ENCODE measurements at places on chromosomes 5 and 9.

DNA sequence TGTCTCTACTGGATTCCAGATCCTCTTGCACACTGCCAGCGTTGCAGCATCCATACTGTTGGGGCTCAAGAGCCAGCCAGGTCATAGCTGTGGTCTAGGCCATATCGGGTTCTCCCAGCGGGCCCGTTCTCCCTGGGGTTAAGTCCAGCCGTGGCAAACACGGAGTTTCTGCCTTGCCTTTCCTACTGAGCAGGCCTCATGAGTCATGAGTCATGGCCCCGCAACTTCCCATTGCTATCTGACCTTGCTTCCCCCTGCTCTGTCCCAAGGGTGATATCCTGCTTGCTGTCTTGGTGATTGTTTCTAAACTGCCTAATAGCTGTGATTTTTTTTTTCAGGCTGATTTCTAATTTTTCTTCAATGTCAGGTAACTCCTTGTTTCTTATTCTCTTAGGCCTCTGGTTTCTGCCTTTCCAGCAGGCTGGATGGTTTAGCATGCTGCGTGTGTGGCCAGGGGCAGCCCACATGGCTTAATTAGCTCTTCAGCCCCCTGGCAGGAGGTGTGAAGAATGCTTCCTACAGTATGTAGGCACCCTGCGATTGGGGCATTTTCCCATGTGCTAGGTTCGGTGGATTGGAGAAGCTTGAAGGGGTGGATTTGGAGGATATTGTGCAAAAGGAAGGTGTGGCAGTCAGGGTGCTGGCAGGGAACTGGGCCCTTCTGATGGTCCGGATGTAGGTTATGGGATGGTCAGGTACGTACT lies 18.7 kb downstream of the DAPK1 start:
- no peak for DNase-seq

DNA sequence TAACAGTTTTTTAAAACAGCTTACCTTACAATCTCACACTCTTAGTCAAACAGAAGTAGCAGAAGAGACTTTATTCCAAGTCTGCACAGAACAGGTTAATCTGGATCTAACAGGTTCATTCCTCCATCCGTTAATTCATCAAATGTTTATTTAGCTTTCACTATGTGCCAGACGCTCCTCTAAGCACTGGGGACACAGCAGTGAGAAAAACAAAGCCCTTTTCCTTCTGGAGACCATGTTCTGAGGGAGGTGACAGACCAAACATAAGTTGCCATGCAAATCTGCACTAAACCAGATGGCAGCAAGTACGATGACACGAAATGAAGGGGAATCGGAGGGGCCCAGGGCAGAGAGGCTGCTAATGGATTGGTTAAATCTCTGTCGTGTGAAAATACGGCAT lies 17.1 kb upstream of the GLIPR2 start:
- no peak for DNase-seq

GRCh38 chr5:170882345-170882744 lies 20.5 kb downstream of the RANBP17 start:
- no peak for DNase-seq

DNA sequence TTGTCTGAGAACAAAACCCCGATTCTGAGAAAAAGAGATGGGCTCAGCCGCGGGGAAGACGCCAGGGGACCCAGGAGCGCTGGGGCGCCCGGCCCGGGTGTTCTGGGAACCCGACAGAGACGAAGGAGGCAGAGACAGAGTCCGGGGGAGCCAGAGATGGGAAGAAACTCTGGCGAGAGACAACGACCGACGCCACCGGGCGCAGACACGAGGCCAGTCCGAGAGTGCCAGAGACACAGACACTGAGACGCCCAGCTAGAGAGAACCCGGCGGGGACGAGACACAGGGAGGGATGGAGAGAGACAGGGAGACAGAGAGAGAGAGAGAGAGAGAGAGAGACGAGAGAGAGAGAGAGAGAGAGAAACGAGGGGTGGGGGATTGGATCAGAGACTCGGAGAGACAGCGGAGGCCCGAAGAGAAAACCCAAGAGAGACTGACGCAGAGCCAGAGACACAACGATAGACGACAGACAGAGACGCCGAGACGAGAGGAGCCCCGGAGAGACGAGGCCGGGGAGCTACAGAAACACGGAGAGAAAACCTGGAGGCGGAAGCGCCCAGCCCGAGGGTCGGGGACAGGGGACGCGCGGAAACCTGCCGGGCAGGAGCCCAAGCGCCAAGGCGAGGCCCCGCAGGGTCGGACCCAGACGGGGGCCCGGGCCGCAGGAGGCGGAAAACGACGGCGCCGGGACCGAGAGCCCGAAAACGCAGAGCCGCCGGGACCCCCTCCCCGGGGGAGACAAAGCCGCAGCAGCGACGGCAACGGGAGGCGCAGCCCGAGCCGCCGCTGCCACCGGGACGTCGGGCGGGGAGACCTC lies 3.3 kb downstream of the NR5A1 start:
- no peak for DNase-seq

- DNase-seq, result no peak
These were observed 36.6 kb downstream of the PPARGC1B start for GRCh38 chr5:149766460-149767280.

DNA sequence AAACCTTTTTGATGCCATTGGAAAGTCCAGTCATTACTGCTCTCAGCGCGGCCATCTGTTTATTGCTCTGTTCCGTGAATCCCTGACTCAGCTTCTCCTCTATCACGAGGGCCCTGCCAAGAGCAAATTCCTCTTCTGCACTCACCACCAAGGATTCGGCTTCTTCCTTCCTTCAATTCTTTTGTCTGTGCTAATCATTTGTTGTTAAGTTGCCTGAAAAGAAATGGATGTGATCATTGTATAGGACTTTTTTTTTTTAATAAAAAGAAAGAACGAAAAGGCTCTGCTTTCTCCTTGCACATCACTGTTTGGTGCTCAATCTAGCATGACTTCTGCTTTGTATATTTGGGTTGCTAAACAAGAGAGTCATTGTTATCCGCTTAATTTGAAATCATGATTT lies 128.7 kb upstream of the PIK3R1 start:
- DNase-seq, result no peak

DNA sequence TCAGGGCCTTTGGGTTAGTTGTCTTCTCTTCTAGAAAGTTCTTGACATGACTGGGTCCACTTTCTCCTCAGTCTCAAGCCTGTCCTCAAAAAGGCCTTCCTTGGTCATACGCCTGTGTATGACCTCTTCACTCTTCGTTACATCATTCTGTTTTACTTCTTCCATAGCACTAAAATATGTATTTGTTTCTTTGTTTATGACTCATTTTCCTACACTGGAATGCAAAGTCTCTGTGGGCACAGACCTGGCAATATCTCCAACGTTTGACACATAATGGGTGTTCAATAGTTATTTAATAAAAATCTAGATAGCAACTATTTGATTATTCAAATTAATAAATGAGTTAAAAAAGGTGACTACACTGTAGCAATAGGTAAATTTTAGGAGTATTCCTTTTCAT lies 85.1 kb downstream of the YIPF5 start:
- DNase-seq, result no peak

DNA sequence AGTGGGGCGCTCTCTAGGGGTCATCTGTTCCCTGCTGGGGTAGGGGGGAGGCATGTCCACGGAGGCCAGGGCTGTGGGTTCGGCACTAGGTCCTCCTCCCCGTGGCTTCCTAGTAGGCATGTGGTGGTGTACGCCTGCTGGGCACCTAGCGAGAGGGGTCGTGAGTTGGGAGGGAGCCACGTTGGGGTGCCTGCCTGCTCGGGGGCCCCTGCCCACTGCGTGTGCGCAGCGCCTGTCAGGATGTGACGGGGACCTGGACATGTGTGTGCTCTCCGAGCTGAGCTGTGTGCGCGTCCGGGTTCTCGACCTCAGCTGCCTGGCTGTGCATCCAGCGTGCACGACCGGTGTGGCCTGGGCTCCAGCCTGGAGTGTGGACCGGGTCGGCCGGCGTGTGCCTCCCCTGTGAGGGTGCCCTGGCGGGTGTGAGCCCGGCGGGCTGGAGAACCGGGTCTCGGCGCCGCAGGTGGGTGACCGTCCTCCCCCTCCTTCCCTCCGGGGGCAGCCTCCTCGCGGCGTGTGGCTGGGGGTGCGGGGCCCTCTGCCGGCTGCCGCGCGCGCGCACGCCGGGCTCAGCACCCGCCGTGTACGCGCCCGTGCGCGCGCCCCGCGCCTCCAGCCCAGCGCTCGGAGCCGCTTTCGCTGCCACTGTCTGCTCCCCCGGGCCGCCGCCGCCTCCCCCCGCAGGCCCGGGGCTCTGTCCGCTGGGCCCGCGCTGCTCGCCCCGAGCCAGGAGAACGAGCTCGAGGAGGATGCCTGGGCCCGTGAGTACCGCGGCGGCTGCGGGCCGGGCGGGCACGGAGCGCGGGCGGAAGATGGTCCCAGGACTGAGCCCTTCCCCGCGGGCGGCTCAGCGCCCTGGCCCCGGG lies at the start of gene PRR7:
PRR7 (plus strand) TSS at position 615 of the 866 bp plus-strand sequence. CDS start 8,254 bp downstream, outside the sequence.
- peak; percentile 61 for DNase-seq

- no peak for DNase-seq
These were observed 21.6 kb downstream of the KLF9 start for GRCh38 chr9:70392850-70393249.

Measured in activated CD8-positive, alpha-beta memory T cell treated with anti-CD3 and anti-CD28 coated beads for 1 hour (primary cell).